ENCODE measurements at places on chromosomes 2 and 18. TPM values are rescaled to one million over a fixed set of nuclear protein-coding genes. Genes with fewer than 3 reads are reported as not detected.

ALK gene
- total RNA-seq: not detected

KIAA2012 gene
- not detected for total RNA-seq

MTCL1 gene
- total RNA-seq: 55.8 TPM

SNORC gene
- total RNA-seq: 9.3 TPM

ZC3H8 gene
- total RNA-seq: 16.8 TPM

MRPL30 gene
- total RNA-seq: 34.5 TPM

NTSR2 gene
- not detected for total RNA-seq

All from A549 treated with CpdA at 1 μM for 4 hours (cell line).